Stimulated activated CD8-positive, alpha-beta memory T cell treated with anti-CD3 and anti-CD28 coated beads, Interleukin-4, amount 100 ng/mL, for 1 hour (primary cell): ENCODE measurements at places on chromosomes 3 and 15.

- DNase-seq: no peak
These were observed 94.0 kb downstream of the ETFA start for GRCh38 chr15:76217029-76217881.

DNA sequence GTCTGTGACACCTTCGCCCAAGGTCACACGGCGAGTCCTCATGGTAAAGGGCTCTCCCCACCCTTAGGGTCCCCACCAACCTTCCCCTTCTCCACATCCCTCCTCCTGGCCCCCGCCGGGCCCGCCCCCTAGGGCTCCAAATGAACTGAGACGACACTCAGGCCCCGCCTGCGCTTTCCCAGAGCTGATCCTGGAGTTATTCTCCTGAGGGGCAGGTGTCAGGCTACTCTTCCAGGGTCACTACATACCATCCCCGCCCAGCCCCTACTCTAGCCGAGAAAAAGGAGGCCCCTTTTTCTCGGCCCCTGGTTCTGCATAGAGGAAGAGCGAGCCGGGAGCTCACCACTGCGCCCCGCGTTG lies 292 bp downstream of the USP4 start:
- DNase-seq: no peak

- DNase-seq: no peak
These were observed 25.0 kb downstream of the DPH3 start for GRCh38 chr3:16239780-16240179.

DNA sequence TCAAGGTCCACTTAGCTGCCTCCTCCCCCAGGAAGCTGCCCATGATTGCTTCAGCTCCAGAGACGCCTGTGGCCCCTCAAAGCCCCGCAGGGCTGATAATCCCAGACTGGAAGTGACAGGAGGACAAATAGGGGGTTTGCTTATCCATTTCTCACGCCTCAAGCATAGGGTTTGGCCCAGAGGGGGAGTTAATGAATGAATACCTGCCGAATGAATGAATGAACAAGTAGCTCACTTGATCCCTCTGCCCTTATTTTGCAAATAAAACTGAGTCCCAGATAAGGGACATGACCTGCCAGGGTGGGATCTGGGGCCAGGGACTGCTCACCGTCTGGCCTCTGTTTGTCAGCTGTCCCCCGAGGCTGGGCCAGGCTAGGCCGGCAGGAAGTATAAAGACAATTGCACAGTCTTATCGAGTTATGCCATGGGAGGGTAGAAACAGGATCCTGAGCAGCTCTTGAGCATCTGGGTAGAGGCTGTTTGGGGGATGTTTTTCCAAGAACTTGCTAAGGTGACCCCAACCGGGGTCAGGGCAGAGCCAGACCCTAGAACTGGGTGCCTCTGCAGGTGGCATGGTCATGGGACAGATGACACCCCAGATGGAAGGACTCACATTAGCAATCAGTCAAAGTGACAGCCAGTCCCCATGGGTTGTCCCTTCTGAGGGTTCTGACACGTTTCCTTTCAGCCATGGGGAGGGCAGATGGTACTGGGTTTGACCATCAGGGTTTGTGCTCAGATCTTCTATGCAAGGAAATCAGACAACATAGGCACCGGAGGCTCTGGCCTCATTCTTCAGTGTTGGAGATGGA lies 45.0 kb downstream of the IQSEC1 start:
- DNase-seq: no peak

DNA sequence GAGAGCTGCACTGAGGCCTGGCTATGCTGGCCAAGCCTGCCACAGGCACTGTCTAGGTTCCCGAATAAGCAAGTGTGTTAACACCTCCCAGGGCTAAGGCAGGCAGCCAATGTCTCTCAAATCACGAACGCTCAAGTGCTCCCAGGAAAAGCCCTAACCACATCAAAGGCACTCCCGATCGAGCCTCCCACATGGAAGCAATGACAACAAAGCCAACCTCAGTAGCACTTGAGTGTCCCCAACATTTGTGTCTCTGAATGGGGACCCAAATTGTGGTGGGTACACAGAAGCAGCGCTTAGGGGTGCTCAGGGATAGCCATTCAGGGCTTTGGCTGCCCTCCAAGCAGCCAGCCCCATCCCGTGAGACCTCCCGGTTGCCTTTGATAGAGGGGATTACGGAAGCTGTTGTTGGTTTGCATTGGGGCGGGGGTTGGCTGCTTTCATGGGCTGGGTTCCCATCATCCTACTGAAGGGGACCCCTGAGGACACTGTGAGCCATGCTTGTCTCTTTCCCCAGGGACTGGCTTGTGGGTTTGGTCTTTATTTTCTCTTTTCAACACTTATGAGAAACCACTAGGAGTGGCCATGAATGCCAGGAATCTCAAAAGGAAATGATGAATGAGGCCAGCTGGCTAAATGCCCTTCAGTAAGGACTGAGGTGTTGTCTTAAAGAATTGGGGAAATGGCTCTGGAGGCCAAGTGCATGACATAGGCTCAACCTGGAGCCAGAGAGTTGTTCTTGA lies 234.1 kb upstream of the FEZF2 start:
- no peak for DNase-seq

GRCh38 chr3:71905426-71905825 lies 120.5 kb upstream of the PROK2 start:
- no peak for DNase-seq

DNA sequence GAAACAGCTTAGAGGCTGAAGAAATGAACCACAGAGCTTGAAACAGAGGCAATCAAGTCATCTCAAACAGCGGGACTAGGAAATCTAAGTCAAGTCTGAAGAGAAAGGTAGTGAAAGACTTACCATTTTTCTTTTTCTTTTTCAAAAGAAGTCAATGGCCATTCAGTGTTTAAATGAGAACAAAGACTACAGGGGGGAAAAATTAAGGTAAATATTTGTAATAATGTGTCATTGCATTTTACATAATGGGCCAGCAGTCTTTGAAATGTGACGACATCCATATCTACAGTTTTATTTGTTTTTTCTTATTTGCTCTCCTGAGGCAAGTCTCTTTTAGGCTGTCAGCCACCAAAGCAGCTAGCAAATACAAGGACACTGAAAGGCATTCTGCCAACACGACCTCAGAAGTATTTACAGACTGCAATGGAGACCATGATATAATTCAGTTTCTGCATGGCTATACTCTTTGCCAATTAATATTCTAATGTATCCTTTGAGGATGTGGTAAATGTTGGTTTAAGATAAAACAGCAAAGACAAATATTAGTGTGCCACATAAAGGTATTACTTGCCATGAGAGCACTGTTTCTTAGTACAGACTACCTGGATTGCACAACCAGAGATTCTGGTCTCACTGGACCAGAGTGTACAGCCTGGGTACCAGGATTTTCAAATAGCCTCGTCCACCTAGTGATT lies 307.0 kb upstream of the THBS1 start:
- no peak for DNase-seq

- DNase-seq: no peak
These were observed 123.1 kb downstream of the TPRA1 start for GRCh38 chr3:127467391-127467790.

- no peak for DNase-seq
These were observed 105.5 kb downstream of the SLC25A26 start for GRCh38 chr3:66326340-66326739.

DNA sequence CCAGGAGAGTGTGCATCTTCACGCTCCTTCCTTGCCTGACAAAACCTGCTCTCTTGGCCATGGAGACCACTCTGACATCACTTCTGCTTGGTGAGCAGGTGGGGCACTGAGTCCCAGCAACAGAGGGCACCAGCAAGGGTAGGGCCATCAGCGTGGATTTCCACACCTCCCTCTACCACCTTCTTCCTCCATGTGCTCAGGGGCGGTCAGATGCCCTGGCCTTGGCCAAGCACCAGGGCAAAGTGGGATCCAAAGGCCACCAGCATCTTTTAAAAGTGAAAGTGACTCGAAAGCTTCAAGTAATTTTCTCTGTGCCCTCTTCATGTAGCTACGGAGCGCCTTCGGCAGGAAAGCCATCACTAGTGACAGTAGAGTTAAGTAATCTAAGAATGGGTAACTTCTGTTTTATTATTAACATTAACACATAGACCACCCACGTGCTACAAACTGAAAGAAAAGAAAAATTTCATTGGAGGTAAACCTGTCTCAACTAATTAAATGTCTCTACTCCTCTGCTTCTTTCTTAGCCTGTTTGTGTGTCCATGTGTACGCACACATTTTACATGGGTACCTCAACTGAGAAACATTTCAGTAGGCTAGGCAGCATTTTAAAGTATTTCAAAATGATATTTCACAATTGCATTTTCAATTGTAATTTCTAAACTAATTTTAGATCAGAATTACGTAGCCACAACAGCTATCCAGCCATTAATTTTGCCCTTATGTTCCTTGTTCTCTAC lies 57.9 kb downstream of the CHSY1 start:
- DNase-seq: no peak

- no peak for DNase-seq
These were observed 6.7 kb downstream of the ADPRH start for GRCh38 chr3:119585856-119586570.

GRCh38 chr3:134136604-134137003 lies 106.9 kb upstream of the SLCO2A1 start:
- no peak for DNase-seq

DNA sequence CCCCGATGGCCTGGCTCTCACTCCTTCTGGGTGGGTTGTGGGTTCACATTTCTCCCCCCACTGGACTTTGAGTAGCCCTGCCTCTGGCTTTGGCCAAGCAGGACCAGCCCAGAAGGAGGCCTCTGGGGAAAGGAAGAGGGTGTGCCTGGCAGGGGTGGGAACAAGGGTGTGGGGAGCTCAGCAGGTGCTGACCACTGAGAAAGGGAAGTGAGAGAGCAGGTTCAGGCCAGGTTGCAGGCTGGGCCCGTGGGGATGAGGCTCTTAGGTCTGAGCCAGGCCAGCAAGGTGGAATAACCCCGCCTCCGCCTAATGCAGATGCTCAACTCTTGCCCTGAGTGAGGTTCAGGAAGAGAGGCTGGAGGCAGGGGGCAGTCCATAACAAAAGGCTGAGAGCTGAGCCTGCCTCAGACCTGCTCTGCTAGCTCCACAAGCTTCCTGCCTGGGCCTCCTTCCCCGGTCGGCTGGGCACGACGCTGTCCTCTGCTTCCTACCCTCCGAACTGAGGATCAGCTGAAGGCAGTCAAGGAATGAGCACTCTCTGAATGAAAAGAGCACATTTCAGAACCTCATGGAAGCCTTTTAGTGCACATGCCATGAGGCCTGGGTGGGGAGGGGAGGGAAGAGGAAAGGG lies 82.7 kb downstream of the TLE3 start:
- DNase-seq: no peak

- no peak for DNase-seq
These were observed 43.4 kb upstream of the SEC22A start for GRCh38 chr3:123158330-123158729.

DNA sequence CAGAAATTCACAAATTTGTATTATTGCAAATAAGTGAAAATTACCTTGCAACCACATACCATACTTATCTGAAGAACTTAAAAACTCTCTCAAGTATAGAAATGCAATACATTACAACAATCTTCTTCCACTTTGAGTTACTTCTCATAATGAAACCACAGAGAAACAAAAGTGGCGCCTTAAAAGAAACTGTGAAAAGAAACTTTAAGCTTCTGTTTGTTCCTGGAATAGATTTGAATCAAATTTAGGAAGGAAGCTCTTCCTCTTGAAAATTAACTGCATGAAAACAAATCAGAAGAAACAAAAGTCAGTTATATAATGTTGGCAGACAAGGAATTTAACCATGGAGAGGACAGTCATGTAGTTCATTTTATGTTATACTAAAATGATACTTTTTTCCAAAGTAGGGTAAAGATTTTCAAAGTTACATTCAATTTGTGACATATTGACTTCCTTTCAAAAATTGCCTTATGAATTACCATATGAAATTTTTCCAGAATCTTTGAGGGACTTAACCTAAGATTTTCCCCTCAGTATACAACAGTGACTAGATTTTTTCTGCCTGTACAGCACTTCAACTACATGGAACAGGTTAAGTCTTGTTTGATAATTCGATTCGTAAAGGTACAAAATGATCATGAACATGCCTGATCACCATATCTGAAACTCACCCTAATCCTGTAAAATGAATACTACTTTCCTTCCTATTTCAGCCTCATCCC lies 57.6 kb upstream of the TNFSF10 start:
- no peak for DNase-seq
